Femur (tissue), 1 donor: ENCODE measurements at places on chromosomes 5 and 9.

- peak; percentile 78 for DNase-seq
These were observed 79.4 kb downstream of the ESM1 start for GRCh38 chr5:54905942-54906537.

- no peak for DNase-seq
These were observed 178.7 kb upstream of the NR3C1 start for GRCh38 chr5:143582176-143582575.

DNA sequence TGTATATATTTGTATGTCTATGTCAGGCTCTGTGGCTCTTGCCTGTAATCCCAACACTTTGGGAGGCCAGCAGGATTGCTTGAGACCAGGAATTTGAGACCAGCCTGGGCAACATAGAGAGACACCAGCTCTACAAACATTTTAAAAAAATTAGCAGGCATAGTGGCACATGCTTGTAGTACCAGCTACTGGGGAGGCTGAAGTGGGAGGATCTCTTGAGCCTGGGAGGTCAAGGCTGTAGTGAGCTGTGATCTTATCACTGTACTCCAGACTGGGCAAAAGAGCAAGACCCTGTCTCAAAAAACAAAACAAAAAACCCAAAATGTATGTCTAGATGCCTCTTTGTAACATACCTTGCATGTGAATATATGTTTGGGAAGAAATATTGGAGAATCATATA is 15.8 kb downstream of the ARRDC3 start:
- DNase-seq: no peak

DNA sequence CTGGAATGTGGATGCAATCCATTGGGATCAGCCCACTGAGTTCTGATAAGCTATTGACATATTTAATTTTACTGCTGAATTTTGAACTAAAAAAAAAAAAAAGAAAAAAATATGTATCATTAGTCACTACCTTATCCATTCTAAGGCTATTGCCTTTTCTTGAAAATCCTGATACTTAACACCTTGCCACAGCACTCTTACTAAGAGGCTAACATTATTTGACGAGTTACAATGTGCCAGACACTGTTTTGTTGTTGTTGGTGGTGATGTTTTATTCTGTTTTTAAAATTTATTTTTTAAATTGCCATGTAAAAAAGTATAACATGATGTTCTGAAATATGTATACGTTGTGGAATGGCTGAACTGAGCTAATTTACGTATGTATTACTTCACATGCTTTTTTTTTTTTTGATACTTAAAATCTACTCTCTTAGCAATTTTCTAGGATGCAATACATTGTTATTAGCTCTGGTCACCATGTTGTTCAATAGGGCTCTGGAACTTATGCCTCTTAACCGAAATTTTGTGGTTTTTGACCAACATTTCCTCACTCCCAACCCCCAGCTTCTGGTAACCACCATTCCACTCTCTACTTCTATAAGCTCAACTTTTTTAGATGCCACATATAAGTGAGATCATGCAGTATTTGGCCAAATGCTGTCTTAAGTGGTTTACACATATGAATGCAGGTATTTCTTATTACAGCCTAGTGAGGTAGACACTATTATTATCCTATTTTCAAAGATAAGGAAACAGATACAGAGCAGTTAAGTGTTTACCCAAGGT is 134.8 kb upstream of the PCA3 start:
- no peak for DNase-seq

- no peak for DNase-seq
These were observed 8.9 kb downstream of the IRX1 start for GRCh38 chr5:3604501-3604900.

DNA sequence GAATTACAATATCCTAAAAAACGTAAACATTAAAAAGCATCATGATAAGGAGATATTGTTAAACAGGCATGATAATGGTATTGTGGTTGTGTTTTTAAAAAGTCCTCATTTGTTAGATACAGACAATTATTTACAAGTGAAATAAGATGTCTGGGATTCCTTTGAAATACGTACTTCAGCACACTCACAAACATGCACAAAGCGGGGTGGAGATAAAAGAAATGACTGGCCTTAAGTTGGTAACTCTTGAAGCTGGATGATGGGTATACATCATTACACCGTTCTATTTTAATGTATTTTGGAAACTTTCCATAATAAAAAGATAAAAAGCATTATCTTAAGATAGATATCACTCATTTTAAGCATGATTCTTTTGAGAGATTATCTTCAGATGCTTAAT is 1.0 kb downstream of the FAM200C start:
- no peak for DNase-seq

GRCh38 chr5:80481019-80481893 is 6.6 kb upstream of the FAM151B start:
- DNase-seq: no peak

DNA sequence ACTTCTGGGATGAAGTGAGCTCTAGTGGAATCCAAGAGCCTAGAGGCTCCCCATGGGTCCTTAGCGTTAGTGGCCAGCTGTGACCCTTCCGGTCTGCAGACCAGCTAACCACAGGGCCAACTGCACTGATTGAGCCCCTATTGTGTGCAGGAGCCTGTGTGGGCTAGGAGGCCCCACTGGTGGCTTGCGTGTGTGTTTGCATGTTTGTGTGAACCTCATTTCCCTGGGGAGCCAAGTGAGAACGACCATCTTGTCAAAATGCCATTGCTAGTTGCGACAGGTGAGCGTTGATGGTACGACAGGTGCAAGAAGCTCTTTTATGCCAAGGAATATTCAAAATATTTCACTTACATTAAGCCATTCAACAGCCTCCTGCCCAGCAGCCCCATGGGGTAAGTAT is 44.1 kb upstream of the ANKRD33B start:
- no peak for DNase-seq

GRCh38 chr9:96674906-96675538 is 19.9 kb upstream of the PRXL2C start:
- no peak for DNase-seq

GRCh38 chr5:173448856-173449255 is 120.6 kb upstream of the STC2 start:
- DNase-seq: no peak

DNA sequence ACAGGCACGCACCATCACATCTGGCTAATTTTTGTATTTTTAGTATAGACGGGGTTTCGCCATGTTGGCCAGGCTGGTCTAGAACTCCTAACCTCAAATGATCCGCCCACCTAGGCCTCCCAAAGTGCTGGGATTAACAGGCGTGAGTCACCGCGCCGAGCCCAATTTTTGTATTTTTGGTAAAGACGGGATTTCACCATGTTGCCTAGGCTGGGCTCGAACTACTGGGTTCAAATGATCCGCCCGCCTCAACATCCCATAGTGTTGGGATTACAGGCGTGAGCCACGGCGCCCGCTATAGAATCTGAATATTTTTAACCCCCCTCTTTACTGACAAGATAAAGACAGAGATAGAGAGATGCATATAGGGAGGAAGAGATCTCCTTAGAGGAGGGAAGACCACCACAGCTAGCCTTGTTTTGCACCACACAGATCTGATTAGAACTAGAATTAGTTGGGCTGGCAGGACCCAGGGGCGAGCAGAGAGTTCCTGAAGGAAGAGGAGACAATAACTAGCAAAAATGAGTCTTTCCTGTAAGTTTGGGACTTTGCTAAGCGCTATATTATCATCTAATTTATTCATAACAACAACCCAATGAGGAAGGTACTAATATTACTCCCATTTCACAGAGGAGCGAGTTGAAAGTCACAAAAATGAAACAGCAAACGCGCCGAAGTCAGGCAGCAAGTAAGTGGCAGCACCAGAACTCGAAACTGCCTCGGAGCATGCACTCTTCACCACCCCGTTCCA is 1.5 kb upstream of the ANKHD1 start:
- DNase-seq: no peak

GRCh38 chr9:131258186-131258585 is 18.1 kb downstream of the FAM78A start:
- DNase-seq: peak; percentile 41

GRCh38 chr9:76902395-76902794 is 3.5 kb downstream of the PRUNE2 start:
- DNase-seq: no peak

- no peak for DNase-seq
These were observed 50.2 kb downstream of the NDST1 start for GRCh38 chr5:150558088-150558621.

DNA sequence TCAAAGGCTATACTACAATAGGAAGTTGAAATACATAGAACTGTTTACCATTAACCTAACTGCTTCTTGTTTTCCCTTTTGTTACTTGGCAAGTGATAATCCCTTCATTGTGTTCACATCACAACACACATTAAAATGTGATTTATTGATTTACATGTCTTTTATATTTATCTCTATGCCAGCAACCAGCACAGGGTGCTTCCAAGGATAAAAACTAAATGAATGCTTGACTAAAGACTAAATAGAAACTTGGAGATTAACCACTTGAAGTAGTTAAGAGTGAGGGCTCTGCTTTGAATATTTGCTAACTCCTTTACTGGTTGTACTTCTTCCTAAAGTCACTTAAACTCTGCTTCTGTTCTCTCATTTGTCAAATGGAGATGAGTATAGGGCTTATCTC is 1730.6 kb downstream of the EFNA5 start:
- DNase-seq: no peak

GRCh38 chr5:77847814-77848290 is 71.7 kb upstream of the TBCA start:
- no peak for DNase-seq

DNA sequence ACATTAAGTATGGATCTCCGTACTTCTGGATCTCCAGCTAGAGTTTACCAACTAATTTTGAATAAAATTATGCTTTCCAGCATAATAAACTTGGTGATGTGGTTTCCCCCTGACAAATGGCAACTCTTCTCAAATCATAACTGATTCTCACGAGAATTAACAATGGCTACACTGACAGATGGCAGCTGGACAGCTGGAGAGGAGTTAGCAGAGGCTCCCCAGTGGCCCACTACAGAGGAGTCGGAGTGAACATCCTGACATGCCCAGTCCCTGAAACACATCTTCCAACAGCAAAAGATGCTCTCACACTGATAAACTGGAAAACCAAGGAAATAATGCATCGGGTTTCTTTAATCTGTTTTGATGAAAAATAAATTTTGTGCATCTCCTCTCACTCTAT is 239.6 kb downstream of the MAN2A1 start:
- DNase-seq: no peak

DNA sequence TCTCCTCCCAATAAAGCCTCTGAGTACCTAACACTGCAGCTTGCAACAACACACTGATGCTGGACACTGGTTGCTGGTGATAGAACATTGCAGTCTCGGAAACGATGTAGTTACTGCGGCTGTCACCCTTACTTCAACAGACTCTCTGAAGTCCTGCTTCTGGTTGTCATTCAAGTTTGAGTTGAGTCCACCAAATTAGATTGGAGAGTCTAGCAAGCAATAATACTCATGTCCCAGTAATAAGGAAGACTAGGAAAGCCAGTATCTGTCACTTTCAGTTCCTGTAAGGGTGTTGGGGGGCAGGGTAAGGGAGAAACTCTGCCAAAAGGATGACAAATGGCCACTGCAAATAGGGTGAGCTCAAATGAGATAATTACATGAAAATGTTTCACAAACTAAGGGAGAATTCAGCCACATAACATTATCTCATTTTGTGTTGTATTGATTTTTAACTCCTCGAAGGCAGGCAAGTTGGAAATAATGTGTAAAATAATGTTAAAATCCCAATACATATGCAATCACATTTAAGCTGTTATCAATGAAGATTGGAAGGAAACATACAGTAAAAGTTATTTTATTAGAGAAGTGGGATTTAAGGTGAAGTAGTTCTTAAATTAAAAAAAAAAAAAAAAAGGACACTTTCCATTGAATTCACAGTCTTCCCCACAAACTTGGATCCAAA is 849 bp upstream of the IFT74 start:
- peak; percentile 28 for DNase-seq

DNA sequence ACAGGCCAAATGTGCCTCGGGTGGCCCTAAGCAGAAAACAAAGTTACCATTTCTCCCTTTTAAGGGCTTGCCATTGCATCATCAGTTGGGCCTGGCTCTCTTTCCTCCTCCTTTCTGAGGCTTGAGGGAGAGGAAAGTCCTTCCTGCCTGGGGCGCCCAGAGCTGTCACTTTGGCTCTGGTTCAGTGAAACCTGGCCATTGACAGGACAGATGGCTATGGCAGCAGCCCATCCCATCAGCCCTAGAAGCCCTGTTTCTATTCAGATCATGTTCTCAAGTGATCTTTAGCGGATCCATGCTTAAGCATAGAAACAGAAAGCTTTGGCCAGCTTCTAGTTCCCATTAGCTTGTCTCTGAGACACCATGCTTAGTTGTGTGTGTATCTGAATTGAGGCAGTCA is 293.4 kb downstream of the YTHDC2 start:
- DNase-seq: peak; percentile 54

- no peak for DNase-seq
These were observed 5.7 kb upstream of the SLC25A48 start for GRCh38 chr5:135828782-135829127.

DNA sequence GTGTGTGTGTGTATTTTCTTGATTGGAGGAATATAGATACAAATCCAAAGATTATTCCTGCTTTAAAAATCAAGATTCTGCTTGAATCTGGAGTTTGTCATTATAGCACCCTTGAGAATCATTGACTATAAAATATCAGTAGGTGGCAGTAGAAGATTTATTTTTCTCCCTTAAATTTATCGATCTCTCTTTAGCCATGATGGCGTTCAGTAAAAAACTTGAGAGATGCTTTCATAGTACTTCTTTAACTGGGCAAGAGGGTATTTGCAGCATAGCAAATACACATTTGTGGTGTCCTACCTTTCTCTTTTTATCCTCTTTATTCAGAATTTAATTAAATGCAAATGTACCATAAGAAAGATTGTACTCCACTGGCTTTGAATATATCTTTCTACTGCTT is 307.7 kb downstream of the ADGRV1 start:
- DNase-seq: no peak

- no peak for DNase-seq
These were observed 2.2 kb downstream of the CDH12 start for GRCh38 chr5:22850981-22851380.

DNA sequence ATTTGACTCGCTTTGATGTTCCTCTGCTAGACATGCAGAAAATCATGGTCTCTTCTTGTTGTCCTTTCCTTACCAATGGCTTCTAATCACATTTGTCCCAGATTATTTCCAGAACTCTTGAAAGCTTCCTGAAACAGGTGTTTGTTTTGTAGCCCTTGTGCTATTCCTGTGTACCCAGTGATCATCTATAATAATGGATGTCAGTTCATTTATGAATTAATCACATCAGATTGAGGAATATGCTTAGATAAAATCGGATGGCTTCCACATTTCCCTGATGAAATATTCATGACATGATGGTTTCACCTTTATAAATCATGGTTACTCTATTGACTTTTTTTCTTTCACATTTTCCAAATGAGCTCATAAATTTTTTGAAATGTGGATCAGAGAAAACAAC is 359.0 kb upstream of the DMAC1 start:
- DNase-seq: no peak

GRCh38 chr5:38515646-38516045 is 40.8 kb downstream of the LIFR start:
- DNase-seq: no peak

DNA sequence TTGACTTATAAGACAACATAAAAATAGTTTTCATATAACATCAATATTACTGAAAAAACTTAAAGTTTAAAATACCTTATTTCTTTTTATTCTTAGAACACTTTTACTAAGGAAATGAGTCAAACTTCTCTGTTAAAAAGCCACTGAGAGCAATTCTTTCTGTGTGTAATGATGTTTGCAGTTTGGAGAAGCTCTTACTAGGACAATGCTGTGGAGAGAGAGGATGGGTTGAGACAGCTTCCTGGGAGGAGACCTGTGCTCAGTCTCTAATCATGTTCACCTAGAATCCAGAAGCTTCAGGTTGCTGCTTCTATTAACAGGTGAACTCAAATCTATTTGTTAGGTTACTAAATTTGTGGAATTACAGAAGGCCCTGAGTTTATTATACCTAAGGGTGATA is 198.5 kb downstream of the DNAH5 start:
- no peak for DNase-seq
